Activated T-cell treated with anti-CD3 and anti-CD28 coated beads for 48 hours (primary cell): ENCODE measurements at places on chromosomes 3 and 15.
A peak's percentile ranks its signal among the peaks of the same experiment; 100 is the strongest.

DNA sequence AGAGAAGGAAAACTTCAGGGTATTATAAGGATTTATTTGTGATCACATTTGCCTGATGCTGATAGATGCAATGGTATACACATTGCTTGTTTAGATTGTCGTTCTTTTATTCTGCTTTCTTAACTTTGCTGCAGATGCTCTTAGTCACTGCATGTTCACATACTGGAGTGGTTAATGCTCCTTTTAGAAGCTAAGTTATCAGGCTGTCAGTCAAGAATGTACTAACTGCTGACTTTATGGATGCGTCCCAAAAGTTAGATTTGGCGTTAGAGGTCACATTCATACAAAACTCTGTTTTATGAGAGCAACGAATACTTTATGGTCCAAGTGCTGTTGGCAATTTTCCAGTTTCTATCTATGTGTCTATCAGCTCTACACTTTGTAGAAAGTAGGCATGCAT lies 160.7 kb downstream of the BBX start:
- no peak for DNase-seq

- DNase-seq, result peak; percentile 48
These were observed 2.4 kb downstream of the CSRNP1 start for GRCh38 chr3:39150803-39151631.

DNA sequence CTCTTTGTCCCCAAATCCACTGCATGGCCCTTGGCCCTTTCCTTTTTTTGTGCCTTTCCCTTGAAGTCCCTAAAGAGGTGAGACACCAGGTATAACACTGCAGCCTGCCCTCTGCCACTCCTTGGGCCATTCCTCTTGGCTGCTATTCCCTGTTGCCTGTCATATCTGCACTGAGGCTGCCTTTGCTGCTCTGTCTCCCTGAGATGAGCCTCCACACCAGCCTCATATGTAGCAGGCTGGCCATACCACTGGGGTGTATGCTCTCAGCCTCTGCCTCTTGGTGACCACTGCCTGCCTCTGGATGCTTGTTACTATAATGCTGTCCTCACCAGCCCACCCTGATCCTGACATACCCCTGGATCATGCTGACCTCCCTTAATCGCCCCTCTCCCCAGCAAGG lies 252.0 kb downstream of the CLSTN2 start:
- DNase-seq, result no peak

DNA sequence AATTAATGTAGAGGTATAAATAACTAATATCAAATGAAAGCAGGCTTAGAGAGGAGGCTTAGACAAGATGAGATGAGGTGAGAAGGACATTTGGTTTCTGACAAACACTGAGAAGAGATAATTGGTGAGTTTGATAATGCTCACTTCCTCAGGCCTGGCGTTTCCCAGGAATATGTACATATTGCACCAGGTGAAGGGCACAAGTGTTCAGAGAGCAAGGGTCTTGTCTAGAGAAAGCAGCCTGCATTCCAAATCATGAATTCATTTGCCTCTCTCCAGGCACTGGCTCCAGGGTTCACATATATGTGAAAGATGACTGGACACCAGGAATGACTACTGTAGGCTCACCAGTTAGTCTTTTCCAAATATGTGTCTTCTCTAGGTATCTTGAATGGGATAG lies 48.0 kb upstream of the LPP start:
- no peak for DNase-seq

- no peak for DNase-seq
These were observed 360.7 kb downstream of the PTPRG start for GRCh38 chr3:61922118-61922517.

GRCh38 chr15:64928626-64929220 lies 17.0 kb downstream of the ANKDD1A start:
- no peak for DNase-seq

DNA sequence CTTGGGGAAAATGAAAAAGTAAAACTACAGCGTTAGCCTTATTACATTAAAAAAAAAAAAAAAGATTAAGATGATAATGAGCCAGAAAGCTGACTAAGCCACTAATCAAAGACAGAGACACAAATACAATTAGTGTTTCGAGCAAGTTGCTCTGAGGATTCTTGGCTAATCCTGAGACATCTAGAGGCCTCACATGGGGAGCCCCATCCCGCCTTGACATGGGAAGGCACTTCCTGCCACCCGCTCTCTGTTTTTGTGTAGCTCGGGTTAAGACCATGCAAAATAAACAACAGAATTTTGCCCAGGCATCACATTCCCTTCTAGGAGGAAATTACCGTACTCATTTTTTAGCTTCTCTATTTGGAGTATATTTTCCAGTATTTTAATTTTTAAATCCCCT lies 15.3 kb downstream of the HESX1 start:
- no peak for DNase-seq

- DNase-seq, result no peak
These were observed 31.7 kb upstream of the CLDN16 start for GRCh38 chr3:190356246-190356645.

DNA sequence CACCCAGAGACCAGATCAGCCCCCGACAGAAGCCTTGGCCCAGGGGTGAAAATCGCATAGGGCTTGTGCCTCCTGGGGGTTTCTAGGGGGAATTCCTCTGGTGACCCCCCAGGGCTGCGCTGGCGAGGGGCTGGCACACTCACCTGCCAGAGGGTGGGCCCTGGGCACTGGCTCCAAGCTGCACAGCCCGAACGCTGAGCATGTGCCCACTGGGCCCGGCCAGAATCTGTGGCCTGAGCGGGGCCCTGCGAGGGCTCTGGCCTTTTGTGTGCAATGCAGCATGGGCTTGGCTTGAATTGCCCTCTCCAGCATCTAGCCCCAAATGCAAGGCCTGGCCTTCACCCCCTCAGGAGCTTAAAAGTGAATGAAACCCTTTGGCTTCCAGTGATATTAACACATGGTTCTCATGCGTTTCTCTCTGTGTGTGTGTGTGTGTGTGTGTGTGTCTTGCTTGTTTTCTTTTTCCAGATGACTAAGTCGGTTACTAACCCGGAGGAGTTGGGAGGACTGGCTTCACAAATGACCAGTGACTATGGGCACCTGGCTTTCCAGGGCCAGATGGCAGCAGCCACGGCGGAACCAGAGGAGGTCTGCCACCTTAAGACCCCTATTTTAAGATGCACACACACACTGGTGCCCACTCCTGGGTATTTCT lies 259.1 kb upstream of the TPM1 start:
- DNase-seq, result no peak

- DNase-seq, result no peak
These were observed 9.3 kb downstream of the GALNT15 start for GRCh38 chr3:16183601-16184270.

- DNase-seq, result no peak
These were observed 1187.7 kb downstream of the OTOL1 start for GRCh38 chr3:162684260-162684659.

DNA sequence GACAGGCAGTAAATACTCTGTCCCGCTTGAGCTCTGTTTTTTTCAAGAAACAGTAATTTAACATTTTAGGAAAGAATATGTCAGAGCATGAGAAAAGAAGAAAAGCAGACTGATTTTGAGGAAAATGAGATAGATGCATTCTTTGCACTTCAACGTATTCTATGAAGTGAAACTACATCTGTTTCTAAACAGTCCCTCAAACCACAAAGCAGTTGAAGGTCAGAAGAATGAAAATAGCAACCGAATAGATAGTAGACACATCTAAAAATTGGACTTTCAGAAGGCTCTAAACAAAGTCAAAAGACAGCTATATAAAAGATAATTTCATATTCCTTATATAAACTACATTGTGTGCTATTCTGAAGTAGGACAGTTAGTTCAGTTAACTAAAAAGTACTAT lies 172.6 kb upstream of the LRRC3B start:
- DNase-seq, result no peak

DNA sequence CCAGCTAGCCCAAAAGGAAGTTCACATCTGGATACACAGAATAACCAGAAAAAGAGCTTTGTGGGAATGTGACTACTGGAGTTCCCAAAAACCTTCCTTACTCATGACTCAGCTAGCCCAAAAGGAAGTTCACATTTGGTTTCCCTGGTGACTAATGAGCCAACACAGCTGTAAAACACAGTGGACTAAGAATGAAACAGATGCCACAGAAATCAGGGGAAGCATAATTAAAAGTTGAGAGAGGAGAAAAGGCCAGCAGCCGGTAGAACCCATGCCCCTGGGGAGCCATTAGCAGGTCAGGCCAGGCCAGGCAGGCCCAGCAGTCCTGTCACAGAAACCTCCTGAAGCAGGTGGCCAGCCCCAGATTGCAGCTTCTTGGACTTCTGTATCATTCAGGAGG lies 130.3 kb downstream of the GHSR start:
- no peak for DNase-seq

GRCh38 chr15:66120422-66120821 lies 133.1 kb downstream of the MEGF11 start:
- DNase-seq, result no peak

GRCh38 chr3:53819163-53819868 lies 26.9 kb downstream of the CHDH start:
- no peak for DNase-seq

- DNase-seq, result no peak
These were observed 464.4 kb downstream of the FOXP1 start for GRCh38 chr3:71119171-71119570.

DNA sequence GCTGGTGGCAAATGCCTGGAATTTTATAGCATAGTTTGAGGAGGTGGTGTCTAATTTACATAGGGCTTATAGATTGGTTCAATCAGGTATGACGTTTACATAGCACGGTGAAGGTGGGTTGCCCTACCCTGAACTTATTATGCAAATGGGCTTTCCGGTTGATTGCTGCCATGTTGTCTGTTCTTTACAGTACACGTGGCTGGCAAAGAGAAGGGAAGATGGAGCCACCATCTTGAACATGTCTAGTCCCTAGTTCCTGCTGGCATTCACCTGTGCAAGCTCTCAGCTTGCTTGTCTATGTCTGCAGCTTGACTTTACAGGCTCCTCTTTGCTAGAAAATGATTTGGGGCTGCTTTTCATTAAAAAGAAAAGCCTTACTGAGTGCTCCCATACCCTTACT lies 14.0 kb upstream of the STAC start:
- DNase-seq, result no peak

DNA sequence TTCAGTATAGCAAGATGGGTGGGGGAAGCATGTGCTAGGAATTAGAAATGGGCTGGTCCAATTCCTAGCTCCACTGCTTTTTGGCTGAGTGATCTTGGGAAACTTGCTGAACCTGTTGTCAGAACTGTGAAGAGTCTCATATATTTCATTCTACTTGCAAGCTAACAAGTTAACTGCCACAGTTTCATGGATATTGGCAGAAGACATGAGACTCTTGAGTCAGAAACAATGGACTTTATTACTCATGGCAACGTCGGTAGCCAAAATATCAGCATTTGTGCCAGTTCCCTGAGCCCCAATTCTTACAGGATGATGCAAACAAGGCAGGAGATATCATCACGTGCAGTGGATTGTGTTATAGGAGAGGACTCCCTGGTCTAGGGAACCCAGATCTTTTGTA lies 26.6 kb upstream of the PLAAT1 start:
- DNase-seq, result no peak

DNA sequence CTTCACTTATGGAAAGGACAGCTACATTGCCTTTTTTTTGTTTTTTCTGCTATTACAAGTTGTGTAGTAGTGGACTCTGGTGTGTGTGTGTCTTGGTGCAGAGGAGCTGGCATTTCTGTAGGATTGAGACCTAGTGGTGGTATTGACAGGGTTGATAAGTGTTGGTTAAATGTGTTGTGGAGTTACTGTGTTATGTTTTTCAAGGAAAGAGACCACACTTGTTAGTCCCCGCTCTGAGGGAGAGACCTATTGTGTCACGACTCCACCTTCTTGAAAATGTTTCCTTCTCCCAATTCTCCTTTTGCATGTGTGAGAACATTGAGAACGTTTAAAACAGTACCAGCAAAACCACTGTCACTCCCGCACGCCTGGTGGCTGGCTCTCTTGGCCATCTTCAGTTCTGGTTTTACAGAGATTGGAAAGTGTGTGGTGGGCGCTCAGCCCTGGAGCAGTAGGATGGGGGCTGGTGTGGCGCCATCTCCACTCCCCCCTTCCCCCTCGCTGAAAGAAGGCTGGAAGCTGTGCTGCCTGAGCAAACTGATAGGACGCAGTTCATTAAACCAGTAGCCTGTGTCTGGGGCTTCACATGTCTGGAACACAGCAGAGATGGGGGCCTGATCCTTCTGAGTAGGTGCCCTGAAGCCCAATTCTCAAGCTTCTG lies 5.5 kb downstream of the KLF13 start:
- no peak for DNase-seq

DNA sequence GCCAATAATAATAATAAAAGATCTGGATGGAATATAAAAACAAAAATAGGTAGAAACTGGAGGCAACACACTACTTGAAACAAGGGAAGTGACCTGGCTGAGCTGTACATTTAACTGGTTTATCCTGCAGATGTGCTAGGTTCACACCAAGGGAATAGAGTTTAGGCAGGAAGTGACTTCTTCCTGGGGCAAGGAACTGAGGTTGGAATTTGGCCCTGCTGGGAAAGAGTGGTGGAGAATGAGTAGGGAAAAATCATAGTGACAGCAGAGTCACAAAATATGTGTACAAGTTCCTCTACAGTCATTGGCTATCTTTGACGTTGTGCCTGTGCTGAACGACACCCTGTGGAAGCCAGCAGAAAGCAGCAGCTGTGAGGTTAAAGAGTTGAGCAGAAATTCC lies 44.1 kb downstream of the ARHGAP11B start:
- DNase-seq, result no peak

GRCh38 chr15:59762558-59762957 lies 73.4 kb upstream of the BNIP2 start:
- DNase-seq, result no peak

DNA sequence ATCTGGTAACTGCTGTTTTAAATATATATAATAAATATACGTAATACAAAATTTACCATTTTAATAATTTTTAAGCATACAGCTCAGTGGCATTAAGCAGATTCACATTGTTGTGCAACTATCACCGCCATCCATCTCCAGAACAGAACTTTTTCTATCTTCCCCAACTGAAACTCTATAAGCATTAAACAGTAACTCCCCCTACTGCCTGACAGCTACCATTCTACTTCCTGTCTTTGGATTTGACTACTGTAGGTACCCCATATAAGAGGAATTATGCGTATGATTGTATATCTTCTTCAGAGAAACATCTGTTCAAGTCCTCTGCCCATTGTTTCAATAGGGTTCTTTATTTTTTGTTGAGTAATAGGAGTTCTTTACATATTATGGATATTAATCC lies 36.8 kb downstream of the EID1 start:
- DNase-seq, result no peak

DNA sequence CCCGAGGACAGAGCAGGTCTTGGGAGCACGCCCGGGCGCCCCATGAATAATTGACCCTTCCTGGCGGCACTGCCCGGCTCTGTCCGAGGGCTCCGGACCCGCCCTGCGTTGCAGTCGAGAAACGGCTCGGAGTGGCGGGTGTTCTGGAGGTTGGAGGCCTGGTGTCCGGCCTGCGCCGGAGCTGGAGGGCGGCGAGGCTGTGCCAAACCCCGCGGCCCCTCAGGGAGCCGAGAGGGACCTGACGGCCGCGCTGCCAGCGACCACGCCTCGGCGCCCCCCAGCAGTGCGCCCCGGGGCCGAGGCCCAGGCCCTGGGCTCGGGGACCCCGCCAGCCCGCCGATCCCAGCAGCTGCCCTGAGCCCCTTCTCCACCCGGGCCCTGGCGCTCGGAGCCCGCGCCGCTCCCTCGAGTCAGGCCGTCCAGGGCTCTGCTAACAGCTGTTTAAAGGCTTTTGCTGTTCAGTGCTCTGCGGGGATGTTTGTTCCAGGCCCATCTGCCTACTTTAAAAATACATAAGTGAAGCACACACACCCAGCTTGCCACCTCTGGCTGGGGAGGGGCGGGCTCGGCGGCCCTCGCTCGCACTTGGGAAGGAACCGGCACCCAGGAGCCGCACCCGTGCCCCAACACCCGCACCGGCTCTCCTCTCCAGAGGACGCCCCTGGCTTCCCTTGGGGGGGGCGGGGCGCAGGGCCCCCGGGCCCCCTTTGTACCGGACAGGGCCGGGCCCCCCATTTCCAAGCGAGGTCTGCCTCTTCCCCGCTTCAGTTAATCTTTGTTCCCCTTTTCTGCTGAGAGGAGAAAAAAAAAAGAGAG lies 730 bp upstream of the ZNF710 start:
- DNase-seq, result no peak
